ENCODE measurements at places on chromosomes 3 and 15. TPM values are rescaled to one million over a fixed set of nuclear protein-coding genes. Genes with fewer than 3 reads are reported as not detected.

CADPS gene
- total RNA-seq = not detected

PRC1 gene
- total RNA-seq = 200 TPM

ZCWPW2 gene
- not detected for total RNA-seq

STX19 gene
- total RNA-seq = not detected

CDC25A gene
- 8.9 TPM for total RNA-seq

VIPR1 gene
- 0.51 TPM for total RNA-seq

SLC6A11 gene
- 0.03 TPM for total RNA-seq

KBTBD13 gene
- total RNA-seq = not detected

ARHGEF26 gene
- 10.1 TPM for total RNA-seq

GOLGA8T gene
- 2.0 TPM for total RNA-seq

NKIRAS1 gene
- 8.4 TPM for total RNA-seq

SLC22A14 gene
- total RNA-seq = not detected

ARHGAP31 gene
- 0.85 TPM for total RNA-seq

GOLGA6L10 gene
- total RNA-seq = 0.50 TPM

PLSCR2 gene
- not detected for total RNA-seq

ROBO2 gene
- total RNA-seq = not detected
